ENCODE measurements at places on chromosomes 7 and 10. TPM values are rescaled to one million over a fixed set of nuclear protein-coding genes. Genes with fewer than 3 reads are reported as not detected.

DNA sequence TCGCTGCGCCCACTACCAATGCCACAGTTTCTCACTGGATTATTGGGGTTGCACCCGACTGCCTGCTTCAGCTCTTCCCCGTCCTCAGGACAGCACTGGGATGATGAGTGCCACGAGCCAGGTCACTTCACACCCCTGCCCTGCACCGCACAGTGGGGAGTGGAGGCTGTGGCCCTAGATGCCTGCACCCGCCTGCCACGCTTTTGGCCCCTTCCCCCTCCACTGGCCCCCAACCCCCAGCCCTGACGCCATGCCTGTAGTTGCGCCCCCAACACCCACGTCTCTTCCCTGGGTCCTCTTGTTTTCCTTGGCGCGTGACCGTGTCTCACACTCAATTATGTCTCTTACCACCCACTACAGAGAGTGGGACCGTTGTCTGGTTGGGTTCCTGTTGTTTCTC, 134.3 kb downstream of the VIPR2 start:
- no peak for DNase-seq

DNA sequence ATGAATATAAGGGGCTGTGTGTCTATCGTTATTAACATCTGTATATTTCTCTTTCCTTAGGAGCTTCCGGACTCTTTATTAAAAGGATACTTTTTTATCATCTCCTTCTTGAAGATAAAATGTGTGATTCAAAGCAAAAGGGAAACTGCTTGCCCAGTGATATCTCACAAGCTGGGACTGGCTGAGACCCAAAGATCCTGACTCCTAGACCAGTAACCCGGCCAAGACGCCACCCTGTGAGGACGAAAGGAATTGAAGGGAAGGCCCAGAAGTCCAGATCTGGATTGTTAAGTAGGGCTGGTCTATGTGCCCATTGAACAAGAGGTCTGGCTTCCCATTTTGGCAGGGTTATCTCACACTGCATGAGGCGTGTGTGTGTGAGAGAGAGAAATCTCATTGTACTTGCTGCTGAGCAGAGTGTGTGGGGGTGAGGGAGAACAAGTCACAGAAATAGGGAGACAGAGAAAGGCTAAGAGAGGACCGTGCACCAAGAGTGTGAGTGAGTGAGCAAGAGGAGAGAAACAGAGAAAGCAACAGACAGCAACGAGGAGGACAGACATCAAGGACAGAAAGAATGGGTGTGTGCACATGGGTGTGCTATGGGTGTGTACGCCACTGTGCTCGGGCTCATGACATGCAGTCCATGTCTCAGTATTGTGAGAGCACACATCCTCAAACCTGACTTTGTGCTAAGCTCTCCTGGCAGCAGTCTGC, 75.4 kb downstream of the PLXNA4 start:
- no peak for DNase-seq

- DNase-seq: no peak
Measured at GRCh38 chr10:59281861-59282260, 80.5 kb downstream of the FAM13C start.

The PLEKHA8 gene
- total RNA-seq: 8.9 TPM

The WNT16 gene
- not detected for total RNA-seq

Data from activated CD8-positive, alpha-beta T cell treated with anti-CD3 and anti-CD28 coated beads, Interleukin-2, amount 10 ng/mL, durations not matched to agents 7 days and 5 days (primary cell).